Activated naive CD4-positive, alpha-beta T cell treated with anti-CD3 and anti-CD28 coated beads, Interleukin-2, amount 10 ng/mL, durations not matched to agents 7 days and 5 days (primary cell): ENCODE measurements at places on chromosomes 16 and 17.

DNA sequence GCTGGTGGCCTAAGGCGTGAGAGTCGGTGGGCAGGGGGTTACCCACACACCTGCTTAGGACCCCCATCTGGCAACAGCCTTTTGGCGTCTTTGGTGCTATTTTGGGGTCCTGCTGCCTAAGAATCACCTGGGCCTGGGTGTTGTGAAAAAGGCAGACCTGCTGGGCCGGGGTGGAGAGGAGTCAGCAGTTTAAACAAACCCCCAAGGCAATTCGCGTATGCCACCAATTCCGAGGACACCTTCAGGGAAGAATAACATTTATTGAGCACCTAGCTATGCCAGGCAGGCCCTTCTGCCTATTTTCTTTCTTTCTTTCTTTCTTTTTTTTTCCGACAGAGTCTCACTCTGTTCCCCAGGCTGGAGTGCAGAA lies 53.9 kb upstream of the TOB1 start:
- DNase-seq: no peak

DNA sequence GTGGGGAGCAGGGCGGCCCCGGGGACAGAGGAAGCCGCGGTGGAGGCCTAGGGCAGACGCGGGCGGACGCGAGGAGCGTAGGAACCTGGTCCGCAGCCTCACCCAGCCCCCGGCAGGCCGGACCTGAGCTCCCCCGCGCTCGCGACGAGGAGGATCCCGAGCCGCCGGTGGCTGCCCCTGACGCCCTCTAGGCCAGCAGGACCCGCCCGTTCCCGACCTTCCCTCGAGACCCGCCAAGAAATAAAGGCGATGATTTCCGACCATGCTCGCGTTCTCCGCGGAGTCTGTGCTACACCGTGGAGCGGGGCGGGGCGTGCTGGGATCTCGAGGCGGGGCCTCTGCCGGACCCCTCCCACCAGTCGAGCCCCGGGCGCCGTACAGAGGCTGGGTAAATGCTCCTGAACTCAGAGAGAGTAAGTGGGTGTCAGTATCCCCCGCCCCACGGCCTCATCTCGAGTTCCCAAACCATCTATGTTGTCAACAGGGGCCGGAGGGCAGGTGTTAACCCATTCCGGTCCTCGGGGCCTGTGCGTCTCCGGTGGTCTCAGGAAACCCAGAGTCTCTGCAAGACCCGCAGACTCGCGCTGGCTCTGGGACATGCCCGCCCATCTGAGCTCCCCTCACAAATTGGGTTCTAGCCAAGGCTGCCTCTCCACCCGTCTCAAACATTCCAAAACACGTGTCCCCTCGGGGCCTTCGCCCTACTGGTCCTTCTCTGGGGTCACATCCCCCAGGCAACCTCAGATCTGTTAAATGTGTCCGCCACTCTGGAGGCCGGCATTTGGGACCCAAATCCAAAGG lies 13.7 kb downstream of the SYCE1L start:
- DNase-seq: peak; percentile 81

DNA sequence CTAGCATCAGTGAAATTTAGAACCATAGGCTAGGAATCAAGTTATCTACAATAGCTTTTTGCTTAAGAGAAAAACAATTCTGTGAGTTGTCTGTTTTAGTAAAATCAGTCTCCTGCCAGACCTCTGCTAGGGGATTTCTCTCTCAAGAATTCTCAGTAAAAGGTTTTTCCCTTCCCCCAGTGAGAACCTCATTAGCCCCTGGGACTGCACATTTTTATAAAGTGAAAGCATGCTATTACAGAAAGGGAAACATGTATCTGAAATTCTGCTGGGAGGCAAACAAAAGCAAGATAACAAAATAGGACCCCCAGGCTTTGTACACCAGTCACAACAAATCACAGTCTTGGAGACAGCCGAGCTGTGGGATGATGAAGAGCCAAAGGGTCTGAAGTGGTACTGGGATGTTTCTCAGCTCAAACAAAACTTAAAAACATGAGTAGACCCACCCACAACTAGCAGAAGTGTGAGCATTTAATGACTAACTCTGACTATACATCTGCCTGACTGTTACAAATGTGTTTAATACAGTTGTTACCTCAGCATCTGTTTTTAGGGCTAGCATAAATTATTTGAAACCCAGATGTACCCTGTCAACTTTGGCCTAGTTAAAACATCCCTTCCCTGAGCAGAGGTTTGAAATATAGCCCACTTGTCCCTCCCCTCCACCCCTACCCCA lies 20.0 kb upstream of the GLG1 start:
- no peak for DNase-seq

DNA sequence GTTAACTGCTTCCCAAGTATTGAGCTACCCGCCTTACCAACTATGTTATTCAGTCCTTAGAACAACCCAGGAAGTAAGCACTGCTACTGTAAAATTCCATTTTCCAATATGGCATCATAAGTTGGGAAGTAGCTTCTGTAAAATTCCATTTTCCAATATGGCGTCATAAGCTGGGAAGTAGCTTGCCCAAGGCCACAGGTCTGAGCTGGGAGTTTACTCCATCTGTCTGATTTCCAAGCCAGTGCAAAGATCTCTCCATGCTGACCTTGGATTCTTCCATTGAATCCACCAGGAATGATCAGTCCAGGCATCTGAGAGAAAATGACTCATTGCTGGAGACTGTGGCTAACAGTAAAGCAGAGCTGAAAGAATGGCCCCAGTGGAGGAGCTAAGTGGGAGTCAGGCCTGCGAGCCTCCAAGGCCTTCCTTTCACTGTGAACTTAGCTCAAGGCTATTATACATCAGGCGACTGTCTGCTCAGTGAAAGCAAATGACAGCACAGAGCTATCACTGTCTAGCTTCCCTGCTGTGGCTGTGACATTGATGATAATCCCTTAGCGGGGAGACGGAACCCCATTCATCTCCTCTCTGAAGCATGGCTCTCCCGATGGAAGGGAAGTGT lies 430.4 kb downstream of the HAPSTR1 start:
- DNase-seq: no peak

DNA sequence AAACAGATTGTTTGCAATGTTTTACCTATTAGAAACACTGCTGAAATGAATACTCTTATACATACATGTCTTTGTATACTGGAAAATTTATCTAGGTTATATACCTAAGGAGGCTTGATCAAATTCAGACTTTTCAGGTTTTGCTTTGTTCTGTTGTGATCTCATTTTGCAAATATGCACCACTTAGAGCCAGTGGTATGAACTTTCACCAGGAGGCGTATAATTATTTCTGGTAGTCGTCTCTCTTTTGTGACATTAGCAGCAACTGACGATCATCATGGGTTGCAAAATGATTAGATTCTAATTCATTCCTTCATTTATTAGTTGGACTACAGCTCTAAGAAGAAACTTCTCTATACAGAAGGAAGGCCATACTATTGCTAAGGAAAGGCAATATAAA lies 26.9 kb downstream of the AP1G1 start:
- no peak for DNase-seq

- DNase-seq: no peak
Observed at GRCh38 chr16:75095204-75095621, 21.4 kb downstream of the LDHD start.
